Right renal cortex interstitium (tissue), 3 donors: ENCODE measurements at places on chromosomes 2 and 18. TPM values are rescaled to one million over a fixed set of nuclear protein-coding genes. Genes with fewer than 3 reads are reported as not detected.

Gene DNAH7
- 7.5 TPM for polyA plus RNA-seq

Gene ELOA2
- polyA plus RNA-seq = not detected

Gene RBM43
- polyA plus RNA-seq = 14.4 TPM

Gene EML6
- polyA plus RNA-seq = 13.3 TPM

Gene CGREF1
- 5.3 TPM for polyA plus RNA-seq

Gene TDRD15
- 0.06 TPM for polyA plus RNA-seq

Gene FLACC1
- 2.3 TPM for polyA plus RNA-seq

Gene CD8B2
- polyA plus RNA-seq = 0.18 TPM

Gene AFF3
- polyA plus RNA-seq = 16.2 TPM

Gene DSC1
- polyA plus RNA-seq = 2.0 TPM

Gene CHRNA1
- 2.7 TPM for polyA plus RNA-seq

Gene CIB4
- polyA plus RNA-seq = 0.50 TPM

DNA sequence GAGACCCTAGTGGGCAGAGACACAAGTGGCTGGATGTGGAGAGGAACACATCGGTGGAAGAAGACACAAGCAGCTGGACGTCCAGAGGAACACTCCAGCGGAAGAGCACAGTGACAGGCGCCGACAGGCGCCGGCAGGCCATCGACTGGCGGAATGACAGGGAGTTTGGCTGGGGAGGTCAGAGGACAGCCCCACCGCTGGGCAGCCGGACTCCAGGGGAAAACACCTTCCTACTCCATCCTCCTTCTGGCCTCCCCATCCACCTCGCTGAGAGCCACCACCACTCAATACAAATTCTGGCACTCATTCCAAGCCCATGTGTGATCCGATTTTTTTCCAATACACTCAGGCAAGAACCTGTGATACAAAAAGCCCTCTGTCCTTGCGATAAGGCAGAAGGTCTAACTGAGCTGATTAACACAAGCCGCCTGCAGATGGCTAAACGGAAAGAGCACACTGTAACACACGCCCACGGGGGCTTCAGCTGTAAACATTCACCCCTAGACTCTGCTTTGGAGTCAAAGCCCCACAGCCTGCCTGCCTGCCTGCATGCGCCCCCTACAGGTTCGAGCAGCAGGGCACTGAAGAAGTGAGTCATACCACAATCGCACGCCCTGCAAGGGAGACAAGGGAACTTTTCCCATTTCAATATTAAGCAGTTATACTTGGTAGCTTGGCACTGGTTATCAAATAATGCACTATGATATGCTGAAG is 50.2 kb upstream of the LRP1B start:
- no peak for DNase-seq

DNA sequence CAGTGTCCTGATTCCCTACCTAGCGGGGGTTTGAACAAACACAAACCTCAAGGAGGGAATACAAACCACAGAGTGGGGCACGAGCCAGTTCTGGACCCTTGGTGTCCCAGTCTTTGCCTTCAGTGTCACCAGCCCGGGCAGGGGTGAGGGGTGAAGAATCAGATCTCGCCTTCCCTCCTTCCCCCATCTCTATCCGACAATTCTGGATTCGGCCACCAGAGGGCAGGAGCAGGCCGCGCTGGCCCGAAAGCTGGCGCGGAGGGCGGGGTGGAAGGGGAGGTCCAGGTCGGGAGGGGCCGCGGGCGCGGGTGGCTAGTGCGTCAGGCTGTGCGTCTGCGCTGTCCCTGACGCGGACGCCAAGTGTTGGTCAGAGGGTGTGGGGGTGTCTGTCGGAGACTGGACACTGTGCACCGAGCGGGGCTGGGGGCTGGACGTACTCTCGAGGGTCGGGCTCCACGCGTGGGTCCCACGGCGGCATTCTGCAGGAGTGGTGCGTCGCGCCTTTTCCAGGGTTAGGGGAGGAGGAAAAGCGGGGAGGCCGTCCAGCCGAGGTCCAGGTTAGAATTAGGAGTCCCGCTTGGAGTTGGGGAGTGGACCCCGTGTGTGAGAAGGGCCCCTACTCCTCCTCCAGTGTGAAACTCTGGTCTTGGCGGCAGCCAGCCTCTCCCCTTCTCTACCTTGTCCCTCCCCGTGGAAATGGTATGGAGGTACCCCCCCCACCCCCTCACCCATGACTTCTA is 2.9 kb upstream of the CRYBA2 start:
- DNase-seq = no peak

- DNase-seq = no peak
Measured at GRCh38 chr2:239021651-239022436, 174.0 kb downstream of the TWIST2 start.

DNA sequence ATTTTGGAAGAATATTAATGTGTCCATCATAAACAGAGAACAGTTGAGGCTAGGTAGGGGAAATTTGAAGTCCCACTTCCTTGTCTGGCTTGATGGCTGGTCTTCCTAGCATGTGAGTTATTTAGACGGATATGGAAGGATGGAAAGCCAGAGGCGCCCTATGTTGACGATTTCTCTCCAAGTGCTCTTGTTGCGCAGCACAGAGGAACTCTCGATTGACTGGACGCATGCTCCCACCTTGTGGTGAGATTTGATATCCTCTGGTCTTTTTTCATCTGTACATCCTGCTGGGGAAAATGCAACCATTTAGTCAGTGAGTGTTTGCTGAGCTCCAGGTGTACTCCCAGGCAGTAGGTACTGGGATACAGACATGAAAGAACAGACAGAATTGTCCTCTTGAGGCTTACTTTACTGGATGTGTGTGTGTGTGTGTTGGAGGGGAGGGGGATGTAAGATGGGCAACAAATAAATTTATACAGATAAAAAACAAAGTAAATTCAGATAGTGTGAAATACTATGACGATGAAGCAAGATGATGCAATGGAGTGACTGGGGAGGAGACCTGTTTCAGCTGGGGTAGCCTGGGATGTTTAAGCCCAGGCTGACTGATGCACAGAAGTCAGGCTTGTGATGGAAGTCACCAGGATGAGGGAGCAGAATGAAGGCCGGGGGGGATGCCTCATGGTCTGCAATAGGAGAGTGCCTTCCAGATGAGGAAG is 137.2 kb downstream of the TRIM43 start:
- peak; percentile 58 for DNase-seq

GRCh38 chr2:8558096-8558495 is 123.8 kb upstream of the ID2 start:
- DNase-seq = no peak

GRCh38 chr2:42788478-42788793 is 3.9 kb downstream of the HAAO start:
- no peak for DNase-seq

GRCh38 chr2:164080486-164080885 is 344.7 kb upstream of the FIGN start:
- no peak for DNase-seq

- no peak for DNase-seq
Measured at GRCh38 chr18:12283666-12284065, 24.4 kb upstream of the TUBB6 start.

GRCh38 chr18:26802330-26803200 is 62.9 kb downstream of the AQP4 start:
- DNase-seq = no peak

GRCh38 chr2:221397187-221397586 is 174.9 kb downstream of the EPHA4 start:
- DNase-seq = no peak

DNA sequence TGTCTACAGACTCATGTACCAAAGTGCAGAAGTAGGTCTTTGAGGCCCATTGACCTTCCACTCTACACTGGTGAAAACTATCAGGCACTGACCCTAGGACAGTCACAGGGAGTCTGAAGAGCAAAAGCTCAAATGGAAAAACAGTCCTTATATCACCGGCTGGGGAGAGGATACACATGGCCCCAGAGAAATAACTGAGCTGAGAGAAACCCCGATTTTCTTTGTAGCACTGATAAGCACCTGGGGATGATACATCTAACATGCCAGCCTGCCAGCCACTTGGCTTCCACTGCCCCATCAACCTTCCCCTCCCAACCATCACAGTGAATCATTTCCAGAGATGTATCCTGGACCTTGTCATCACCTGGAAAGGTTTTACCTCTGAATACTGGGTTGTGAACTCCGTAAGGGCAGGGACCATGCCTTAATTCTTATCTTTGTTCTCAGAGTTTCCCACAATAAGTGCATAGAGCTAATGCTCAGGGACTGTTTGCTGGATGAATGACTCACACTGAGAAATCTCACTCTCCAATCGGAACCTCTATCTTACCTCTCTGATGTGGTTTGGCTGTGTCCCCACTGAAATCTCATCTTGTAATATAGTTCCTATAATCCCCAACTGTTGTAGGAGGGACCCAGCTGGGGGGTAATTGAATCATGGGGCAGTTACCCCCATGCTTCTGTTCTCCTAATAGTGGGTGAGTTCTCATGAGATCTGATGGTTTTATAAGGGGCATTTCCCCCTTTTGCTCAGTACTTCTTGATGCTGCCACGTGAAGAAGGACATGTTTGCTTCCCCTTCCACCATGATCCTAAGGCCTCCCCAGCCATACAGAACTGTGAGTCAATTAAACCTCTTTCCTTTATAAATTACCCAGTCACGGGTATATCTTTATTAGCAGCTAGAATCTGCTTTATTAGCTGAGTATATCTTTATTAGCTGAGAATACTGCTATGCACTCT is 37.1 kb downstream of the EVA1A start:
- DNase-seq = no peak

GRCh38 chr2:39386064-39386463 is 51.0 kb downstream of the MAP4K3 start:
- no peak for DNase-seq

- DNase-seq = no peak
Measured at GRCh38 chr18:63284173-63284799, 35.3 kb downstream of the BCL2 start.

DNA sequence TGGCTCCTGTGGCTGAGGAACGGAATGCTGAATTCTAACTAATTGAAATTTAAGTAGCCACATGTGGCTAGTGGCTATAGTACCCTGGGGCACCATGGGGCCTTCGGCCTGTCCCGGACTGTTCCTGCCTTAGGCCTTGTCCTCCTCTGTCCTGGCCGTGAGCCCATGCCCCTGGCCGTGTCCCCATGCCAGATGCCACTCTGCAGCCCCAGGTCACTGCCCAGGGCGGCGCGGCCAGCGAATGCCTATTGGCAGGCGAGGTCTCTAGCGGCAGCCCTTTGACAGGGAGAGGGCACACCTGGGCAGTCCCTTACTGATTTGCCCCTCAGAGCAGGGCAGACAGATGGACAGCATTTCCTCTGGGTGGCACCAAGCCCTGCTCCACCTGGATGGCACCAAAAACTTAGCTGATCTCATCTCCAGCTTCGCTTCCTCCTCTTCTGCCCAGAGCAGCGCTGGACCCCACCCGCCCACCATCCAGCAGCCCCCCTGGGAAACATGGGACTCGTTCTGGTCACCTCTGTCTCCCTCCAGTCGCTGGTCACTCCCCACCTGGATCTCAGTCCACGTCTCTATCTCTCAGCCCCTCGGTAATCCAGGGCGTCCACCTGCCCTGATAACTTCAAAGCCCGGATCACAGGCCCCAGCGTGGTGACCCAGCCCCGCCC is 1.1 kb upstream of the DGKD start:
- no peak for DNase-seq

DNA sequence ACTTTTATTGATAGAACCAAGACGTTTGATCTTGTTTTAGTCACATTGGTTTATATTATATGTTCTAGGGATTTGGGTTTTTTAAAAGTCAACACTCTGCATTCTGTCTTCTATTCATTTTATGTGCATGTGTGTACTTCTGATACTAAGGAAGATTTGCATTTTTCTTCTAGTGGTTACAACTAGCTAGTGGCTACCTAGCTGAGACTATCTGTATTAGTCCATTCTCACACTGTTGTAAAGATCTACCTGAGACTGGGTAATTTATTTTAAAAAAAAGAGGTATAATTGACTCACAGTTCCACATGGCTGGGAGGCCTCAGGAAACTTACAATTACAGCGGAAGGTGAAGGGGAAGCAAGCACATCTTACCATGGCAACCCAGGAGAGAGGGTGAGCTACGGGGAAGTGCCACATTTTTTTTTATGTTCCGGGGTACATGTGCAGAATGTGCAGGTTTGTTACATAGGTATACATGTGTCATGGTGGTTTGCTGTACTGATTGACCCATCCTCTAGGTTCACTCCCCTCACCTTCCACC is 69.9 kb downstream of the SP100 start:
- DNase-seq = no peak

DNA sequence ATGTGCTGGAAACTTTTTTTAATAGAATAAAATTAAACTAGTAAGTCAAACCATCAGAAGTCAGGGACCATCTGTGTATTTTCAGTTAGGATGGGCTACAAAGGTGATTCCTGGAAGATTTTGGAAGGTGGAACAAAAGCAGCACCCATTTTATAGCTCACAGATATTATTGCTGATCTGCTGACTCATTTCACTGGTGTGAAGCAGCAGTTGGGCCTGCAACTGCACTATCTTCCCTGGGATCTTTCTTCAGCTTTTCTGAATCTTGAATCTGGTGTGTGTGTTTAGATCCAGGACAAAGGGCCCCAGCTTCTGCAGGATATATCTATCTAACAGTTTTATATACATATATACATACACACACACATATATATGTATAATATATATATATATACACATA is 35.6 kb upstream of the BCL11A start:
- no peak for DNase-seq

- DNase-seq = peak; percentile 69
Measured at GRCh38 chr18:48675352-48675761, 136.5 kb downstream of the CTIF start.

DNA sequence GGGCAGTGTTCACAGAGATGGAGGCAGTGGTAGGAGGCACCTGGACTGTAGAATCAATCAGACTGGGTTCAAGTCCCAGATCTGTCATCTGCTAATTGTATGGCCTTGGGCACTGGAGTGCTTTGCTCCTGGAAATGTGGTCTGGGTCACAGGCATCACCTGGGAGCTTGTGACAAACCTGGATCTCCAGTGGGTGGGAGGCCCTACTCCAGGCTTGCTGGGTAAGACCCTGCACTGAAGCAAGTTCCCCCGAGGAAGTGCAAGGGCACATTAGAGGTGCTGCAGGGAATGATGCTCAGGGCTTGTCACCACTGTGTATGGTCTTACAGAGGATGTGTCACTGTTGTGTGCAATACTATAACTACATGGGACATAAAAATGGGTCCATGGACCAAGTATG is 220.5 kb upstream of the ID2 start:
- no peak for DNase-seq
